ENCODE measurements at places on chromosomes 12 and 14.

DNA sequence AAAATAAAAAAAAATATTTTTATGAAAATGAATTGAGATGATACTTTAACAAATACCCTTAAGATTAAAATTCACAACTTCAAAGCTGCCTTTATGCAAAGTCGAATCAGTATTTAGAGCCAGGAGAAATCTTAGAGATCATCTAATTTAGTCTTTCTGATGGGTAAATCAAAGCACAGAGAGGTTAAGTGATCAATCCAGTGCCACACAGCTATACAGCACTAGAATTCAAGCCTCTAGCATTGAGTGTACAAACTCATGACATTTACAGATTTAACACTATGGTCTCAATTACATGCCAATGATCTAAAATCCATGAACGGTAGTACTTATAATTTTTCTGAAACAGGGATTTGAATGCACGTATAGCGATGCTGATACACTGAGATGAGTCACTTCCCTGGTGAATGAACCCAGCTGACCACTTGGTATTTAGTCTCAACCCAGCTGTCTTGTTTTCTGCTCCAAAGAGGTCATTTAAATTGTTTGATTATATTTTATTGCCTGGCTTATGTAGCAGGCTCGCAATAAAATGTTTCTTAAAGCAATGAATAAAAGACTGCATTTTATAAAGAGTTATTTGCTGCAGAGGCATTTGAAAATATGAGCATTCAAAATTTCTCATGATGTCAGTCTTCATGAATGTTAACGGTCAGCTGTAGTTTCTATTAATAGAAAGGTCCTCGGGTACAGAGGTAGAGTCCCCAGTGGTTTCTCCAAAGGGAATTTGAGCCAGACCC lies 152.4 kb upstream of the PRICKLE1 start:
- DNase-seq, result no peak

GRCh38 chr12:66013224-66013623 lies 117.3 kb downstream of the LLPH start:
- DNase-seq, result no peak

GRCh38 chr12:62760779-62761178 lies 174.2 kb downstream of the PPM1H start:
- no peak for DNase-seq

DNA sequence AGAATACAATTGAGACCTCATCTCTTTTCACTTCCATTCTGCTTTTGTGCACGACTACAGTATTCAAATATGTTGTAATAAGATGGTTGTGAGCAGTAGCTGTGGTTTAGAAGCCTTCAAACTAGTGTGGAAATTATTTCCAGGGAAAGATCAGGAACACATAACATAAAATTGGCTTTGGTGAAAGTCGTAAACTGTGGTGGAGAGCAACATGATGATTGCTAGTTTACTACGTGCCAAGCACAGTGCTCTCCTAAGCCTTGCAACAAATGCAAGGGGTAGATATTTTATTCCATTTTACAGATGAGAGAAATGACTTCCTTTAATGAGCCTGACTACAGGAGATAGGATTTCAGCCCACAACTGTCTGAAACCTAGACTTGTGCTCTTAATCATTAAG lies 172.4 kb upstream of the LMNTD1 start:
- no peak for DNase-seq

GRCh38 chr12:124227951-124228711 lies 66.8 kb upstream of the RFLNA start:
- no peak for DNase-seq

DNA sequence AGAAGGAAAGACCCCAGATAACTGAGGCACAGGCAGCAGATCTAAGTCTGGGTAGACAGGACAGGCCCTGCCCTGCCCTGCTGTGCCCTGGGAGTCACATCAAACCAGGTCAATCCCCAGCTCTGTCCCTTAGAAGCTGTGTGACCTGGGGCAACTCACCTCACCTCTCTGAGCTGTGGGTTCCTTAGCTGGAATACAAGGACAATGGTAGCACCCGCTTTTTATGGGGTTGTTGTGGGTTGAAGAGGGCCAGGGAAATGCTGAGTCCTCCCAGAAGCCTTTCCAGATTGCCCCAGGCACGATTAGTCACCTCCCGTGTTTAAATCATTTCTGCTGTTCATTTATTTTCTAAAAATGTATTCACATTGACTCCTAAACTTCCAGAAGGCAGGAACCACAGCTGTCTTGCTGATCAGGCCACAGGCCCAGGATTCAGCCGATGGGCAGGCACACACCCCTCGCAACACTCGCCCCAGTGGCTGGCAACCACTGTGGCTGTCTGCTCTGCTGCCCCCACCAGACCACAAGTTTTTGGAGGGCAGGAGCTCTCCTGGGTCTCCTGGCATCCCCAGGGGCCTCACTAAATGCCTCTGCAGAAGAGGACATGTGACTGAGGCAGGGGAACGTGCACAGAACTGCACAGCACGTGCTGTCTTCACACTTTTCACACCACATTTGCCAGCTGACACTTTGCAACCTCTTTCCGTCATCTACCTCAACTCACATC lies 3.0 kb downstream of the SELPLG start:
- no peak for DNase-seq

DNA sequence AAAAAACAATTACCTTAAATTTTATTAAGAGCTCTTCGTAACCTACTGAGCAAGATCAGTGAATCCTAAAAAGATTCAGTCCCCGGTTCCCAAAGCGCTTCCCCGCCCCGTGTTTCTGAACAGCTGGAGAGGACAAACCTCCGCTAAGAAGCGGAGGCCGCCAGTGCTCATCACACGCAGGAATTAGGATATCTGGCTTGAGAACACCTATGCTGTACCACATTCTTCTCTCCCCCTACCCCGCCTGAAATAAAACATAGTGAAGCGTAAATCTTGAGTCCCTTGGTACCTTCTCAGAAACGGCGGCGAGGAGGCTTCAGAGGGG lies 774 bp upstream of the WDR20 start:
- DNase-seq, result no peak

GRCh38 chr14:22427771-22428231 lies 161.2 kb downstream of the DAD1 start:
- no peak for DNase-seq

DNA sequence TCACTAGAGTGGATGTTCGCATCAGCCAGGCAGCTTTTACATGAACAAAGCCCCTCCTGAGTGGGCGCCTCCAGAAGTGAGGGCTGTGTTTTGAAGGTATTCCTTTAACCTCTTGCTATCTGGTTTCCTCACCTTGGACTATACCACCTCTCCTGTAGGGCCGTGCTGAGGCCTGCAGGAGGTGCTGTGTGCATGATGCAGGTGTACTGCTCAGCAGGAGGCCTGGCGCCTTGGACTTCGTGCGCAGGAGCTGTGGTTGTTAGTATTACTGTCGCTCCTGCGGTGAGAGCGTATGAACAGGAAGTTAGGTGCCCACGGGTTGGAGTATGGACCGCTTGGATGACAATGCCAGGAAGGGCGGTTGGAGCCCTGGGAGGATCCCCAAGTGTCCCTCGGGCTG lies 130.7 kb downstream of the TSPAN9 start:
- no peak for DNase-seq

DNA sequence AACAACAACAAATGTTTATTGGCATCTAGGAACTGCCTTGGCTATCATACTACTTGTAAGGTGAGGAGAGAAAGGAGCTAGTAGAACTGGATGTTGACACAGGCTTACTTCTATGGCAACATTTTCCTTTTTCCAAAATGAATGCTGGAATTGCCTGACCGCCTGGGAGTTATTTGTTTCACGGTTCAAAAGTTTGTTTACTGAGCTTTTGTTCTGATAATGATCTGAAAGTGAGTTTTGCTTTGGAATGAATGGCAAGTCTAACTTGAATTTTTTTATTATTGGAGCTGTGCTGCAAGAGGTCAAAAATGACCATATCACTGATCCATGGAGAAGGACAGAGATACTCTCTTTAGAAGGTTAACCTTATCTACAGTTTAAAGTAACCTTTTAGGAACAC lies 183.5 kb upstream of the CAND1 start:
- no peak for DNase-seq

DNA sequence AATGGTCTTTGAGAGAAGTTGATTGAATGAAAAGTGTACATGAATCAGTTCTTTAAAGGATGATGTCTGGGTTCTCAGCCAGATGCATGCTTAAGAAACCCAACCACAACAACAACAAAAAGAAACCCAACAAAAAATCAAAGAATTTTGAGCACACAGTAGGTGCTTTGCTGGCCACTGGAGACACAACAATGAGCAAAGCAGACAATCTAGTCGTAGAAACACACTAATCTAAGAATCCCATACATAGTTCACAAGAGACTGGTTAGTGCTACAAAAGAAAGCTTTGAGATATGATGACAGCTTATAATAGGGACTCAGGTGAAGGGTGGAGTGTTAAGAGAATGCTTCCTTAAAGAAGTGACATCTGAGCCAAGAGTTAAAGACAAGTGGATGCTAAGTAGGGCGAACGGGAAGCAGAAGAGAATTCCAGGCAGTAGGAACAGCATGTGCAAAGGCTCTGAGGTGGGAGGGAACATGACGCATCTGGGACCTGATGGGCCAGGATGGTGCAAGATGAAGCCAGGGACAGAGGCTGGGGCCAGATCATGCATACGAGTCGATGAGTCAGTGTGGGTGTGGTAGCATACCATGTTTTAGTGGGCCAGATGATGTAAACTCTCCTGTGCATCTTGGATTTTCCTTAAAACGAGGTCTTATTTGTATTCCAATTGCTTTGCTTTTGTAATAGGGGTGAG lies 4.6 kb upstream of the HIP1R start:
- DNase-seq, result no peak

- peak; percentile 63 for DNase-seq
Observed at GRCh38 chr14:91229743-91230200, 14.7 kb downstream of the GPR68 start.

DNA sequence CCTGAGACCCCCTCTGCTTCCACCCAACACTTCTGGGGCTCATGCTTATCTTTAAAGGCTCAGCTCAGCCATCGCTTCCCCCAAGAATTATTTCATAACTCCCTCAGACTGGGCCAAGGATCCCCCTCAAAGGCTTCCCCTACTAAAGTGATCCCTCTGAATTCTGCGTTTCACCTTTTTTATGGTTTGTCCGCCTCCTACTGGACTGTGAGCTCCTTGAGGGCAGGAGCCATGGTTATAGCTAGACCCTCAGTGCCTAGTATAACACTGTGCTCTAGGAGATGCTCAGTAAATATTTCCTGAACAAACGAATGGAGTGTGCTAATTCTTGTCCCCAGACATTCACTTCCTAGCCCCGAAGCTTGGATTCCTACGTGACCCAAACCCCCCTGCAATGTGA lies 20.5 kb upstream of the SRRM4 start:
- no peak for DNase-seq

DNA sequence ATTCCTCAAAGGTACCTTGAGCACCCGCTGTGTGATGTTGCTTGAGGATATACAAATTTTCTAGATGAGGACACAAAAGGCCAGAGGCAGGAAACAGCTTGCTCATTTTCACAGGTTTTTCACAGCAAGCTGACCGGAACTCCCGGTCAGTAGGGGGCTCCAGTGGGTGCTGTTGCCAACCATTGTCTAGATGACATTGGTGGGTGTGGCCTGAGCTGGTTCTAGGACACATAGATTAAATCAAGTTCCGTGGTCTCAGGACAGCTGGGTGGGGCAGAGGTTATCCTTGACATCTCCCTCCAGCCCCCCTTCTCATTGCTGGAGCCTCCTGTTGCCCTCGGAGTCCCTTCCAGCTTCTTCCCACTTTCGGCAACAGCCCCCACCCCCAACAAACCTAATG lies 153.6 kb upstream of the FKBP4 start:
- no peak for DNase-seq

GRCh38 chr14:69527635-69528034 lies 43.1 kb downstream of the PLEKHD1 start:
- no peak for DNase-seq

GRCh38 chr12:16590645-16591044 lies 15.3 kb downstream of the LMO3 start:
- no peak for DNase-seq

DNA sequence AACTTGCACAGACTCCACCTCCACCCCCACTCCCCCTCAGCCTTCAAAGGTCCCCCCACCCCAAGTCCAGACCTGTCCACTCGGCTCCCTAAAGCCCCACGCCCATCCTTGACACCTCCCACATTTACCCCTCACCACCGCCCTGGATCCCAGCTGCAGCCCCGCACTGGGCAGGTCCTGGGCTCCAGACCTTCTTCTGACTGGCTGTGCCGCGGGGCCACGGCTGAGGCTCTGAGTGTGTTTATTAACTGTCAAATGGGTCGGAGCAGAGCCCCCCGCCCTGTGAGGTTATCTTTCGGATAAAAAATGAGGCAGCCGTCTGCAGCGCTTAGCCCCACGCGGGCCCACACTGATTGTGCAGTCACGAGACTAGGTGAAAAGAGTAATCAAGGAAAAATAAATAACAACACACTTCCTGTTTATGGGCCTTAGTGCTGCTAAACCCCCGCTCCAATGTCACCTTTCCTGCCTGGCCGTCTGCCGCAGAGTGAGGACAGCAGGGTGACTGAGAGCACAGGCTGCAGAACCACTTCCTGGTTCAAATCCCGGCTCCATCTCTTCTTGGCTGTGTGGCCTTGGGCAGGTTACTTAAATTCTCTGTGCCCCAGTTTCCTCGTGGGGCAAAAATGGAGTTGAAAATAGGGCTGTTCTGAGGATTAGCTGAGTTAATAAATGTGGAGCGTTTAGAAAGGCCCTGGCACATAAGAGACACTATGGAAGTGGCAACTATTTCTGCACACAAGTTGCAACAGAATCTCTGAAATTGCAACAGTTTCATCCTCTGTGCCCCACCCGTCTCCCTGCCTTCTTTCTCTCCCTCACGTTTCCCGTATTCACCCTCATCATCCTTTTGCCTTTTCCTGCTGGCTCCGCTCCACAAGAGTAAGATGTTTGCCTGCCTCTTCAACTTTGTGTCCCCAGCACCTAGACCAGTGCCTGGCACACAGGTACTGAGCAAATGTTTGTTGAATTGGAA lies 9.4 kb downstream of the SETD1B start:
- no peak for DNase-seq

DNA sequence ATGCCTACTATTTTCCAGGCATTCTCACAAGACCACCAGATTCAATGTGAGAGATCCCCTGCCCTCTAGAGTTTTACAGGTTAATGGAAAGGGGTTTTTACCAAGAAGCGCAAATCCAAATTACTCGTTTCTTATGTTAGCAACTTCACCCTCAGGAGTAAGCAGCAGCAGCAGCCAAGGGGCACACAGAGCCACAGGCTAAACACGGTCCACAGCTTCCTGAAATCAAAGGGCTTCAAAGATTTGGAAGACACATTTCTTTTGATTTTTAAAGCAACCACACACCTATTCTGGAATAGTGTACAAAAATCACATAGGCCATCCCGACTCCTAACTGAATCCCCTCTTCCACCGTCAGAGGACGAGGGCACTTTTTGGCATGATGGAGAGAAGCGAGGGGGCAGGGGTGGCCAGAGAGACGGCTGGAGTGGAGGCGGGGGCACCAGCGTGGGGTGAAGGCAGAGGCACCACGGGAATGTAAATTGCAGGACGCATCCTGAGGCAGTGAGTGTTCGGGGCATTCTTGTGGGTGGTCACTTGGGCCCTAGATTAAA lies 107.0 kb downstream of the ARF6 start:
- DNase-seq, result no peak

- no peak for DNase-seq
Observed at GRCh38 chr14:99768381-99768780, 24.8 kb upstream of the EML1 start.

Measured in activated naive CD4-positive, alpha-beta T cell treated with anti-CD3 and anti-CD28 coated beads, Interleukin-2, amount 50 U/mL, for 72 hours (primary cell).